SK-MEL-5 (cell line): ENCODE measurements at places on chromosomes 16 and 17. TPM values are rescaled to one million over a fixed set of nuclear protein-coding genes. Genes with fewer than 3 reads are reported as not detected.
A peak's percentile ranks its signal among the peaks of the same experiment; 100 is the strongest.

DNA sequence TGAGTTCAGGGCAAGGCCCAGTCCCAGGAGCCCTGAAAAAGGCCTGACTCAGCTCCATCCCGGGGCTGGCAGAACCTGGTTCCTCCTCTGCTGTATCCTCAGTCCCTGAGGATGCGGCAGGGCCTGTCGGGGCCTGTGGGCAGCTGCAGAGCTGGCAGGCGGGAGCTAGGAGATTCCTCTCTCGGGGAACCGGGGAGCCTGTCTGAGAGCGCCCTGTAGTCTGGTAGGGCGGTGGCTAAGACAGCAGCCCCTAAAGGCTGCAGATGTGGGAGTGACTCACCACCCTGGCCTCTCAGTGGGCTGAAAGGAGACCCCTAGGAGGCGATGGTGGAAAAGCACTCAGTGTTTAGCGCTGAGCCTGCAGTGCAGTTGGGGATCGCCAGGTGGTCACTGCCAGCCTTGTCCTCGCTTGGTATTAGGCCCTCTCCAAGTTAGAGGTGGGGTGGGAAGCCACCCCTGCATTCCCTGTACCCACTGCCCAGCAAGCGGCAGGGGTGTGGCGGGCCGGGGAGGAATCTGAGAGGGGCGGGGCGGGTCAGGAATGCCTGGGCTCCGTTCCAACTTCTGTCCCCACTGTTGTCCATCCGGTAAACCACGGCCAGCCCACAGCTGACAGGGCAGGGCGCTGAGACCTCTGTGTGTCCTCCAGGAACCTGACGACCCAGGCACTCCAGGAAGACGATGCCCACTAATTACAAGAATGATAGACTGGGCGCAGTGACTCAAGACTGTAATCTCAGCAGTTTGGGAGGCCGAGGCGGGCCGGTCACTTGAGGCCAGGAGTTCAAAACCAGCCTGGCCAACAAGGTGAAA, 29.5 kb upstream of the CDH1 start:
- DNase-seq = no peak

DNA sequence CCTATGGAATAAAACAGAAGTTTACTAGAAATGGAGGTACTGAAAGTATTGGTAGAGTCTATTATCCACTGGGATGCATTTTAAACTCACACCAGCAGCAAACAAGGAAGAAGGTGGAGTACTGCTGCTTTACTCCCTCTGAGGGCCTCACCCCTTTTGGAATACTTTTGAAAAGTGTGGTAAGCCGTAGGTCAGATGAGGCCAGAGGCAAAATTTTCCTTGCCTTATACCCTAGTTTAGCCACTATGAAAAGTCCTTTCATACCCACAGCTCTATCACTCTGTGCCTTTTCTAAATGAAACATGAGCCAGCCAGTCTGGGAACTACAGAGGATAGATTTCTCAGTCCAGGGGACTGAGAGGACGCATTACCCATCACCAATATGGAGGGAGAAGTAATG, 14.0 kb downstream of the GDE1 start:
- peak; percentile 43 for DNase-seq

DNA sequence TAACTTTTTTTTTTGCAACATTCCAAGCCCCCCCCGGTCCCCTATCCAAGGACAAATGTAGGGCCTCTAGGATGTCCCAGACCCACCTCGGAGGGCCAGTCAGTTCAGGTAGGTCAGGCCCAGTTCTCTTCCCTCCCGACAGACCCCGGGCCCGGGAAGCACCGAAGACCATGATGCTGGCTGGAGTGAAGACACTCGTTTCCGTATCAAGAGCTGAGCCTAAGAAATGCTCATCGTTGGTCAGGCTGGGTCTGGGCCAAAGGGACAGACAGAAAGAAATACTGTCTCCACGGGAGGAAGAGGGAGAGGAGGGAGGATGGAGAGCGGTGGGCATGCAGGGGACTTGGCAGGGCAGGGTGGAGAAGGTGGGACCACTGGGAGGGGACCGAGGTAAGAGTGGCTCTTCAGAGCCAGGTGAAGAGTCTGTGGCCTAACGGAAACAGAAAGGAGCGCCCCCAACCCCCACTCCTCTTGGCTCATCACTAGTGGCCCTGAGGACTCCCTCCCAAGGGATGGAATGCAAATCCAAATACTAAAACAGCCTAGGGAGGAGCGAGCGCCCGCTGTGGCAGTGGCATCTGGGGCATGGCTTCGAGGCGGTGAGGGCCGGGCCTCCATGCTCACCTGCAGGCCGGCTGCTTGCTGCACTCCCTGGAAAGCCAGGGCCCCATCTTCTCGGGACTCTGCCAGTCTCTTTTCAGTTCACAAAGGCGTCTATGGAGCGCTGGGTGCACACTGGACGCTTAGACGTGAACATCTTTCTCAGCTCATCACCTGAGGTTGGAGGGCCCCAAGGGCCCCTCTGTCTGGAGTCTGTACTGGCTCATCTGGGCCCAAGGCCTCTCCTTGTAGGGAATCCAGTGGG, 1.7 kb upstream of the ROGDI start:
- no peak for DNase-seq

DNA sequence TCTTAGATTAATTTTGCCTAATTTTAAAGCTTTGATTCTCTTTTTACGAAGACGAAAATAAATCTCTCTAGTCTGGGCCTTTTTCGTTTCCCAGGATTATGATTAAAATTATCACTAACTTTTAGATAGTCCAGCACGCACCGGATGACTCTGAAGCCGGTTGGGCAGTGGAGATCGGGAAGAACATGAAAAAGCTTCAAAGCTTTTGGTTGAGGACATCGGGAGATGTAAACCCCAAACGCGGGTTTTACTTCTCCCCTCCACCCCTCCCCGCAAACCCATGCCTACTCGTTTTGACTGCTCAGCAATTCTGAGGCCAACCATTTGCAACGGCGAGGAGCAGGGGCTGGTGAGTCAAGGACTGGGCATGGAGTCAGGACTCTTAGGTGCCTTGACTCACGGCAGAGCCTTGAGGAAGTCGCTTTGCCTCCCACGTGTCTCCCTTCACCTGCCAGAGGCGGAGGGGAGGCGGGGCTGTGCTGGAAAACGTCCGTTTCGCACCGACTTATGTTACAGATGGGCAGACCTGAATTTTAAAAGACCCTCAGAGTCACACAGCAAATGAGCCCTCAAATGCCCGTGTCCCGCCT, 989 bp upstream of the DUSP14 start:
- DNase-seq = peak; percentile 66

DNA sequence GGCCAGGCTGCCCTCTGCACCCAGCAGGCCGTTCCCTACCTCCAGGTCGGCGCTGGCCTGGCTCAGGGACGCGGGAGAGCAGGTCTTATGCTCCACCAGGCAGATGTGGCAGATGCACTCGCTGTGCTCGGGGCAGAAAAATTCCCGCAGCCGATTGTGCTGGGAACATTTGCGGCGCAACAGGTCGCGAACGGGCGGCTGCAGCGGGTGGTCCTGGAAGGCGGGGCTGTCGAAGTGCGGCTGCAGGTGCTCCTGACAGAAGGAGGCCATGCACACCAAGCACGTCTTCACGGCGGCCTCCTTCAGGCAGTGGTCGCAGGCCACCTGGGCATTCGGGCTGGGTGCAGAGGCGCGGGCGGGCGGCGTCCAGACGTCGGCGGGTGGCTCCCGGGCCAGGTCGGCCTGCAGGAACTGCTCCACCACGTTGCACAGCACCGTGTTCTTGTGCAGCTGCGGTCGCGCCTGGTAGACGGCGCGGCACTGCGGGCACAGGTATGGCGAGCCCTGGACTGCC, 439 bp downstream of the TRIM25 start:
- no peak for DNase-seq

DNA sequence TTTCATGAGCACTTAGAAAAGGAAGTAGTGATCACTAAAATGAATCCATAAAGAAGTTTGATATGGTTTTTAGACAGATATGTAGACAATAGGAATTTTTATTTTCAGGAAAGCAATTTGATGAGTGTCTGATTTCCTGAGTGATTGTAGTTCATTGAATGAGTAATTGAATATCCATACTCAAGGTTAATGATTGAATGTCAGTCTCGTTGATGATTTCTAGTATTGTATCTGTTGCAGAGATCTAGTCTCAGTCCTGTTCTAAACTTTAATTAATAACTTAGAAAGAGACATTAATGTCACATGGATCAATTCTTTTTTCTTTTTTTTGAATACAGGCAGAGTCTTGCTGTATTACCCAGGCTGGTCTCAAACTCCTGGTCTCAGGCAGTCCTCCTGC, 78.3 kb downstream of the NLK start:
- no peak for DNase-seq

- DNase-seq = no peak
Observed at GRCh38 chr17:5424909-5425308, 4.9 kb downstream of the RPAIN start.

DNA sequence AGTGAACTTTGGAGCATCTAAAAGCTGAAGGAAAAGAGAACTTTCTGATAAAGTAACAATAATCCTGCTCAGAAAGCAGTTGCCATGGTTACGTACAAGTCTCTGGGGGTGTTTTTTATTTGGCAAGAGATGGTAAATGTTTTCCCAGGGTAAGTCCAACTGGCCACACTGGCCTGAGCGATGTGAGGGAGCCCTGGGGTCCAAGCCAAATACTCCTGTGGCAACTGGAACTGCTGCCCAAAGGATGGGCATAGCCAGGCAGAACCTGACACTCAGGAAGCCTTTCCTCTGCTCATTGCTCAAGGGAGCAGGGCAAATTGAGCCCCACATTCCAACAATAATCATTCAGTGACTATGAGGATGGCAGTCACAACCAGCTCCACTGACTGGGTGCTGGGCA, 26.8 kb upstream of the WSCD1 start:
- no peak for DNase-seq

Gene HBA2
- total RNA-seq = not detected in 2 replicates

GRCh38 chr16:49462989-49463371, 89.4 kb downstream of the C16orf78 start:
- DNase-seq = no peak

- no peak for DNase-seq
Observed at GRCh38 chr17:45164734-45165269, 3.1 kb downstream of the HEXIM2 start.

GRCh38 chr17:56026915-56027314, 126.4 kb upstream of the ANKFN1 start:
- no peak for DNase-seq

- DNase-seq = no peak
Observed at GRCh38 chr16:67105881-67106280, 3.9 kb upstream of the PHAF1 start.

DNA sequence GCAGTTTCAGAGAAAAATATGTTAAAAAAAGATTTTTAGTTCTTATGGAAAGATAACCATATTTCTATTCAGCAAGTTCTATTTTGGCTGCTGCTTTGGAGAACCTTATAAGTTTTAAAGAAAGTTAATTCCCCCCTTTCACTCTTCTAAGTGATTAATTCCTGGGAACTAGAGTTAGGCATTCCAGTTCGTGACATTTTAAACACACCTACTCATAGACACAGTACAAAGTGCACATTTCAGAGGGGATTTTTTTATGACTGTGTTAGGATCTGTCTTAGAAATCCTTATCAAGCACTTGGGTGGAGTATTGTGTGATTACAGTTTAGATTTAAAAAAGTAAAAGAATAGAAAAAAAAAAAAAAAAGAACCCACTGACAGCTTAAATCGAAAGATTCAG, 3.5 kb upstream of the CDH11 start:
- no peak for DNase-seq

Gene SPATA32
- total RNA-seq = not detected in 2 replicates

Gene TNS4
- total RNA-seq = not detected in 2 replicates

DNA sequence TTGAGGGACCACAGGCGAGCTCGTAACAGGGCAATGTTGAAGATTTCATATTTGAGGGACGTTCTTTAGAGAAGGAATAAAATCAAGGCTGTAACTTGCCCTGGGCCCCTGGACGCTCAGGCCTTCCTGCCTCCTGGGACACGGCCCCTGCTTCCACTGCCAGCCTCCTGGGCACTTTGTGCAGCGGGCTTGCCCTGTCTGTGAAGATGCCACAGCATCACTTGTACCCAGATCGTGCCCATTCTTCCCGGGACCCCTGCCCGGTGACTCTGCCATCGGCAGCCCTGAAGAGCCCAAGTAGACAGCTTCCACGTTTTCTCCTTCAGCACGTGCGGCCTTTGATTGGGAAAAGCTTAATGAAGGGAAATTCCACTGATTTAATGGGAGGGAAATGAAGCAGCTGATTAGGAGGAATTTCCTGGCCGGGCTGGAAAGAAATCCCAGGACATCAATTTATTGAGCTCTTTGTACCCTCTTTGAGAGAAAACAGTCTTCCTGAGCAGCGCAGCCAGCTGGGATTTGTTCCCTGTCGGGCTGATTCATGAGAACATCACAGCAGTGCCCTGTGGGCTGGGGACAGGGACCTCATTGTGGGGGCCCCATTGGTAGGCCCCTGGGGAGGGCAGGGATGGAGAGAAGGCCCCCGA, 71.5 kb downstream of the CRISPLD2 start:
- DNase-seq = no peak

Gene LHX1
- 0.80 and 1.2 TPM in 2 replicates for total RNA-seq

Gene C17orf78
- not detected in 2 replicates for total RNA-seq

Gene ABCC1
- 7.2 and 9.1 TPM in 2 replicates for total RNA-seq

Gene CDC27
- 106 and 130 TPM in 2 replicates for total RNA-seq

DNA sequence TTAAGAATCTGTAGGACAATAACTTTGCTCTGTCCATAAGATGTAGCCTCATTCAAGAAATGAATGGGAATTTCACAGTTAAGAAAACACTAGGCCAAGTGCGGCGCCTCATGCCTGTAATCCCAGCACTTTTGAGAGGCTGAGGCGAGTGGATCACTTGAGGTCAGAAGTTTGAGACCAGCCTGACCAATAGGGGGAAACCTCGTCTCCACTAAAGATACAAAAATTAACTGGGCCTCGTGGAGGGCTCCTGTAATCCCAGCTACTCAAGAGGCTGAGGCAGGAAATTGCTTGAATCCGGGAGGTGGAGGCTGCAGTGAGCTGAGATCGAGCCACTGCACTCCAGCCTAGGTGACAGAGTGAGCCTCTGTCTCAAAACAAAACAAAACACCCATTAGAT, 19.9 kb upstream of the RSL1D1 start:
- DNase-seq = peak; percentile 74

- DNase-seq = no peak
Observed at GRCh38 chr16:52872731-52873130, 180.0 kb downstream of the CHD9NB start.

Gene ALOX15
- total RNA-seq = not detected in 2 replicates

GRCh38 chr16:1909561-1910231, 8.5 kb downstream of the HS3ST6 start:
- no peak for DNase-seq

Gene NPIPA3
- total RNA-seq = 0.26 and 1.8 TPM in 2 replicates

GRCh38 chr17:50056217-50056960, 479 bp downstream of the ITGA3 start:
- peak; percentile 64 for DNase-seq

Gene TUBB3
- 208 and 219 TPM in 2 replicates for total RNA-seq

GRCh38 chr17:33338242-33338641, 45.1 kb upstream of the ASIC2 start:
- no peak for DNase-seq
